ENCODE measurements at places on chromosomes 2 and 18.

- DNase-seq, result no peak
Measured at GRCh38 chr2:98901702-98902101, 34.3 kb downstream of the CRACDL start.

GRCh38 chr2:102630458-102630857, 11.1 kb downstream of the SLC9A2 start:
- no peak for DNase-seq

- no peak for DNase-seq
Measured at GRCh38 chr2:202112041-202112440, 39.0 kb downstream of the KIAA2012 start.

GRCh38 chr18:51617167-51617566, 419.7 kb upstream of the MEX3C start:
- no peak for DNase-seq

- DNase-seq, result no peak
Measured at GRCh38 chr2:157603198-157603597, 25.5 kb downstream of the ACVR1C start.
